Inflammatory macrophage (primary cell): ENCODE measurements at places on chromosomes 5 and 9.

GRCh38 chr5:77210091-77210963, at the start of gene PDE8B:
PDE8B (plus strand) TSS chr5:77210680; CDS start chr5:77210926, 246 bp downstream.
- no peak for DNase-seq

GRCh38 chr9:21747175-21747574, 55.3 kb upstream of the MTAP start:
- no peak for DNase-seq

GRCh38 chr5:34802834-34803563, 36.0 kb upstream of the TTC23L start:
- DNase-seq: no peak

DNA sequence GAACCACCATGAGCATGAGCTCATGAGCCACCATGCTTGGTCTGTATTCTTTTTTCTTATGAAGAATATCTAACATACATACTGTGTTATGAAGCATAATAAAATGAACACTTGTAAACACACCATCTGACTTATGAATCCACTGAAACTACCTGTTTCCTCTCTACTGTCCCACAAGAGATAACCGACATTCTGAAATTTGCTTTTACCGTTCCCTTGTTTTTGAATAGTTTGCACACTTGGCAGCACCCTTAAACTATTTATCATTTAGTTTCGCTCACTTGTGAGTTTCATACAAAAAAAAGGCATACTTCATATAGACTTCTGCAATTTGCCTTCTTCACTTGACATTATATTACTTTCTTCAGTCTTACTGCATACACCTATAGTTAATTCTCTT, 8.9 kb downstream of the LARS1 start:
- DNase-seq: no peak

DNA sequence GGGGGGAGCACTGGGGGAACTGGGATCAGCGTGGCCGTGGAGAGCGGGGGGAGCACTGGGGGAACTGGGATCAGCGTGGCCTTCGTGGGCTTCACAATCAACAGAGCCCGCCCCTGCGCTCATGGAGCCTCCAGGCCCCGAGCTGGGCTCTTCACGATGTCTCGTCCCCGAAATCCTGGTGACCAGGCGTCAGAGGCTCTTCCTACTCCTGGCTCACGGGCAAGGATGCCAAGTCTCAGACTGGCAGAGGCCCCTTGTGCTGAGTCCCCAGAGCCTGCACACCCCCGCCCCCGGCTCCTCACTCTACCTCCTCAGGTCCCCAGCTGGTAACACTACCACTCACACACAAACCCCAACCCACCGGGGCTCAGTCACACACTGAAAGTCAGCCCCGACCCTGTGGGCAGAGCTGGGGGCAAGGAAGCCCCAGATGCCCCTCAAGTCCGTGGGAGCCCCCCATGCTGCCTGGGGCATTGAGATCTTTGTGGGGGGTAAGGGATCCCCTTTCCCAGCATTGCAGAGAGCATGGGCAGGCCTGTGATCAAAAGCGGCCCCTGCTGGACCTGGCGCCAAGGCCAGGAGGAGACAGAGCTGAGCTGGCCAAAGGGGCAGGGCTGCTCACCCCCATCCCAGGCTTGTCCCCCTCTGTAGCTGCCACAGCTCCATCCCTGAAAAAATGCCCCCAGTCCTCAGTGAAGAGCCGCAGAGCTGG, 26.7 kb downstream of the LHX3 start:
- no peak for DNase-seq

DNA sequence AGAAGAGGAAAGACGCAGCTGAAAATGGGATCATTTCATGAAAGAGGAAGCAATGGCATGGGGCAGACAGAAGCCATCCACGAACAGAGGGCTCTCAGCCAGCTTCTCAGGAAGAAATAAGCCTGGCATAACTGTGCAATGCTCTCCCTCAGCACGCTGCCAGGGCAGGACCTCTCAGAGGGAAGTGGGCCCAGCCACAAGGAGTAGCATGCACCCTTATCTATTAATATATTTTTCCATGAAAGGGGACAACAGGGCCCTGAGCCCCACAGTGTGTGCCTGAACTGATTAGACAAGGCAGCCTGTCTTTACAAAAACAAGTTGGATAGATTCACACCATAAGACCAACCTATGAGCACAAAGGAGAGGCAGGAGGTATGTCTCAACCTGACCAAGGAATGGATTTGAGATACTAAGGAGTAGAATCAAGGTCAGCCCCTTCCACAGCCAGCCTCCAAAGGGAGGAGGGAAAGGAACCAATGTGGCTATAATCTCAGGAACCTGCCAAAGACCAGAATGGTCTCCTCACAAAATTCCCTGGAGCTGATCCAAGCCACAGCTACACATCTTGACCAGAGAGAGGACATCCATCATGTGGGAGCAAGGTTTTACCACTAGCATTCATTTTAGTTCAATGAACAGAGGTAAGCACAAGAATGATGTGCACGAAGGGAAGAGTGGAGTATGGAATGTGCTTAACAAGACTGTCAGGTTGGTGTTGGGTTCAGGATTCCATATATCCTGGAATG, 154.8 kb downstream of the SIL1 start:
- no peak for DNase-seq

- DNase-seq: no peak
These were observed 41.3 kb upstream of the PAM start for GRCh38 chr5:102713682-102714231.

DNA sequence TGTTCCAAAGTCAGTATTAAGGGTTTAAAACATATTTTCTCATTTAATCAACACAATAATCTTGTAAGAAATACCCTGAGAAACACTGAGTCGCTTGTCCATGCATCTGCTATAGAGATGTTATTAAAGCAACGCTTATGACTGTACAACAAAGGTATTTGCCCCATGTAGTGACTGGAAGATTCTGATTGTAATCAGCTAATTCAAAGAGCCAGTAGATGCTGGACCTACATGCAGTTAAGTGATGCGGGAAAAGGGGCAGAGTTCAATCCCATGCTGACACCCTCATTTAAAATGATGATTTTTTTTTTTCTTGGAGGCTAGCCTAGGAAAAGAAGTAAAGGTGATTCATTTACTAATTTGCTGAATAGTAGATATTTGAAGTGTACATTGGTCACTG, 149.3 kb upstream of the MTAP start:
- DNase-seq: no peak

GRCh38 chr9:6896562-6896961, 138.8 kb downstream of the KDM4C start:
- no peak for DNase-seq

DNA sequence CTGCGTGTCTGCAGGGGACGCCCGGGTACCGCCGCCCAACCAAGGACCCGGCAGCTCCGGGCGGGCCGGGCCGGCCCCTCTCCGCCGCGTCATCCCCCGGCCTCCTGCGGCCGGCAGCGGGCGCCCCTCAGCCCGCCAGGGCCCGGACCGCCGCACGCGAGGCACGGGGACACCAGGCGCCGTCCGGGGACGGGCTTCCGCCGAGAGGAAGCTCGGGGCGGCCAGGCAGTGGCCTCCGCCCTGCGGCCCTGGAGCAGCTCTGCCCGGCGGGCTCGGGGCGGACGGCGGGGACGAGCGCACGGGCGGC, 373 bp downstream of the FBXW5 start:
- DNase-seq: peak; percentile 55

GRCh38 chr5:143601357-143601756, 197.9 kb upstream of the NR3C1 start:
- DNase-seq: no peak

DNA sequence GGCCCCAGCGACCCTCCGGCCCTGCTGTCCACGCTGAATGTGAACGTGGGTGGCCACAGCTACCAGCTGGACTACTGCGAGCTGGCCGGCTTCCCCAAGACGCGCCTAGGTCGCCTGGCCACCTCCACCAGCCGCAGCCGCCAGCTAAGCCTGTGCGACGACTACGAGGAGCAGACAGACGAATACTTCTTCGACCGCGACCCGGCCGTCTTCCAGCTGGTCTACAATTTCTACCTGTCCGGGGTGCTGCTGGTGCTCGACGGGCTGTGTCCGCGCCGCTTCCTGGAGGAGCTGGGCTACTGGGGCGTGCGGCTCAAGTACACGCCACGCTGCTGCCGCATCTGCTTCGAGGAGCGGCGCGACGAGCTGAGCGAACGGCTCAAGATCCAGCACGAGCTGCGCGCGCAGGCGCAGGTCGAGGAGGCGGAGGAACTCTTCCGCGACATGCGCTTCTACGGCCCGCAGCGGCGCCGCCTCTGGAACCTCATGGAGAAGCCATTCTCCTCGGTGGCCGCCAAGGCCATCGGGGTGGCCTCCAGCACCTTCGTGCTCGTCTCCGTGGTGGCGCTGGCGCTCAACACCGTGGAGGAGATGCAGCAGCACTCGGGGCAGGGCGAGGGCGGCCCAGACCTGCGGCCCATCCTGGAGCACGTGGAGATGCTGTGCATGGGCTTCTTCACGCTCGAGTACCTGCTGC, 839 bp downstream of the KCNV2 start:
- DNase-seq: no peak

DNA sequence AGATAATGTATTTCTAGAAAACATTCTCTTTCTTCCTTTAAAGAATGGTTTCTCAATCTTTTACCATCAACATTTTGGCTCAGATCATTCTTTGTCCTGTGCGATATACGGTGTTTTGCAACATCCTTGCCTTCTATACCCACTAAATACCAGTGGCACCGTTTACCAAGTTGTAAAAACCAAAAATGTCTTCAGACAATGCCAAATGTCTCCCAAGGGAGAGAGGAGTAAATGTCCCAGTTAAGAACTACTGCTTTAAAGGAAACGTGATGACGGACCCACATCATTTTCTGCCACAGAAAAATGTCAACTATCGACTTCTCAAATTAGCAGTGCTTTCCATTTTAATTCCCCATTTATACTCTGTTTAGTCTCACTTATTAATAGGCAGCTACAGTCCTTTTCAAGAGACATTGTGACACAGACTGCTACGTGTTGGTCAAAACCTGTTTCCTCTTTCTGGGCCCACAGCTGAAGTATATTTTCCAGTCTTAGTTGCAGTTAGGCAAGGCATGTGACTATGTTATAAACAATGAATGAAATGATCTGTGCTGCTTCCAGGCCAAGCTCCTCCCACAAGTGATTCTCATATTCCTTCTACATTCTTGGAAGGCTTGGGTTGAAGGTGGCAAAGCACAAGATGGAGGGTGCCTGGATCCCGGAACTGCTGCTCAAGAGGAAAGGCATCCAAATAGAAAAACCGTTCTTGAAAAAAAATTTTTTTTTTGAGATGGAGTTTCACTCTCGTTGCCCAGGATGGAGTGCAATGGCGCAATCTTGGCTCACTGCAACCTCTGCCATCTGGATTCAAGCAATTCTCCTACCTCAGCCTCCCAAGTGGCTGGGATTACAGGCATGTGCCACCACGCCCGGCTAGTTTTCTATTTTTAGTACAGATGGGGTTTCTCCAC, 8.8 kb downstream of the PRXL2C start:
- DNase-seq: peak; percentile 95

GRCh38 chr9:131612851-131613250, 67.5 kb downstream of the PRRT1B start:
- no peak for DNase-seq

DNA sequence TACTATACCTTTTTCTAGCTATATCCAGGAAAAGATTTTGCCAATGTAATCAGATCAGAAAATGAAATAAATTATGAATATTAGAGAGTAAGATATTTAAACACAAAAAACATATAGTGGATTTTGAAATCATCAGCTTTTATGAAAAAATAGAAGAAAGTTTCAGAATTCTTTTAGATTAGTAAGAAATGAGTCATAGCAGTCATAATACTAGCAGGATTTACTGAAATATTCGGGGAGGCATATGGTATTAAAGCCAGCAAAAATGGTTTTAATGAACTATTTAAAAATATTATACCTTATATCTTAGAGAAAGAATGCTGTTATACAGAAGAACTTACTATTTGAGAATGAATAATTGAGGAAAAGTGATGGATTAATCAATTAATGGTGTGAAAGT, 303.6 kb upstream of the NUDT12 start:
- no peak for DNase-seq

DNA sequence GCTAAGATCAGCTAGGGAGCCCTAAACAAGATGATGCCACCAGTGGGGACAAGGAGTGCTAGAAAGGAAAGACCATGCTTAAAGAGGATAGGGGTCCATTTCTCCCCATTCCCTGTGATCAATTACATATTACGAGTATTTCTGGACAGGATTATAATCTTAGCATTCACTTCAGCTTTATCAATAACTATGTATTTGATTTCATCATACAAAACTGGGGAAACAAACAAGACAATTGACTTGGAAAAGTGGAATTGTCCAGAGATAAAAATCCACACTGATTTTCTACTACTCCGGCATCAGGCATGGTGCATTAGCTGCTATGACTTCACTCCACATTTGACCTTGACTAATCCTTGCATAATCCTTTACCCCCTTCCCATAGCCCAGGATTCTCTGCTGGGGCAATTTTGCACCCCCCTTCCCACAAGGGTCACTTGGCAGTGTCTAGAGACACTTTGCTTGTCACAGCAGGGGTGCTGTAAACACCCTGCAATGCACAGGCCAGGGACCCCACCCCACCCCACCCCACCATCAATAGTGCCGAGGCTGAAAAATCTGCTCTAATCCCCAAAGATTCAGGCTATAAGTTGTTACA, 29.9 kb upstream of the UBE2QL1 start:
- no peak for DNase-seq
